ENCODE measurements at places on chromosomes 7 and 10. TPM values are rescaled to one million over a fixed set of nuclear protein-coding genes. Genes with fewer than 3 reads are reported as not detected.

Gene ZDHHC16
- total RNA-seq = 38.5 TPM

- no peak overlapping the region for H3K27ac ChIP-seq
- H3K4me1 ChIP-seq = no peaks in the 10 kb centered on the region
- H3K36me3 ChIP-seq = no peaks in the 10 kb centered on the region
- H3K27me3 ChIP-seq = no peaks in the 10 kb centered on the region
These were observed 208.3 kb downstream of the PPP1R3A start for GRCh38 chr7:113710310-113711096.

DNA sequence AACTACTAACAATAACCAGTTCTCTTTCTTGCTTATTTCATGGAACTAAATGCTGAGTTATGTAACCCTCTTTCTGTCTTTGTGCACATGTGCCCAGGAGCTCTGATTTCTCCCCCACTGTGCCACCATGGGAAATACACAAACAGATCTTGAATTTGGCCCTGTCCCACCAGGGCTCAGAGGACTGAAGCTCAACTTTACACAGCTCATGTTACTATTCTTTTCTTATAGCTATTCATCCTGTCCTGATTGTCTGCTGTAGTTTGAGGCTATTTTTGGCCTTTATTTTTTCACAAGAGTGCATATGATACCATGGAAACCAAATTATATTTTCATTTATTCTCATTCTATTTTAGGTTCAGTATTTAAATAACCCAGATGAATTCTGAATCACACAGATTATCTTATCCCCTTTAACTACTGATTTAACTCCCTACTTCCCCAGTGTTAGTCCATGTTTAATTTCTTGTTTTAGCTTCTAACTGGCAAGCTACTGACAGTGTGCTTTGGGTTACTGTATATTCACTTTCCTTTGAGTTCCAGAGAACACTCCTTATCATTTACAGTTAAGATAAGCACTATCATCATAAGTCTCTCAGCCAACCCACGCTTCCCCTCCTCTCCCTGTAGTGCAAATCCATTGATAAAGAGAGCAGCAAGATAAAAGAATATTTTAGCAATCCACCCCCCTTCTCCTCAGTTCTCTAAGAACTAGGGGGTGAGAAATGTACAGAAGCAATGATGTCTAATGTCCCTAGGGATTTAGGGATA, 71.8 kb upstream of the GSDME start:
- no peaks in the 10 kb centered on the region for H3K27me3 ChIP-seq
- H3K4me1 ChIP-seq = peaks cover 83% of the 10 kb centered on the region
- no peak overlapping the region for H3K4me3 ChIP-seq

Gene ZNF783
- total RNA-seq = 21.7 TPM

Gene HTR7
- not detected for total RNA-seq

Gene CYP3A7
- total RNA-seq = not detected
